ENCODE measurements at places on chromosomes 1 and 21. TPM values are rescaled to one million over a fixed set of nuclear protein-coding genes. Genes with fewer than 3 reads are reported as not detected.

DNA sequence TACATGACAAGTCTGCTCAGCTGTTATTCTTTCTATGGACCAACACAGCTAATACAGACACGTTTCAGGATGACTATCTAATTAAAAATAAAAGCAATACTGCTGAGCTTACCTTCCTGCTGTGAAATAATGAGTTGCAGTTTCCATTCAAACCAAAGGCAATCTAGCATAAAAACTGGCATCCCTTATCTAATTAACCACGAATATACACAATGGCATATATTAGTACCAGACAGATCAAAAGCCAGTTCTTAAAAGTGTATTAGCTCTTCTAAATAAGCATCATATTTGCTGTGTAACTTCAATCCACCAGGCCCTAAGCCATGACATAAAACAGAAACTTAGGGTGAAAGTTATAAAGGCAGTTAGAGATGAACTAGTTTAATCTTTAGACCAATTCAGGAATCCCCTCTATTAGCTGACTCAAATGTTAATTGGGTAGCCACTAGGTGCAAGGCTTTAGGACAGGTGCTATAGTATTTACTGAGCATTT lies 20.6 kb downstream of the TESK2 start:
- DNase-seq = no peak

DNA sequence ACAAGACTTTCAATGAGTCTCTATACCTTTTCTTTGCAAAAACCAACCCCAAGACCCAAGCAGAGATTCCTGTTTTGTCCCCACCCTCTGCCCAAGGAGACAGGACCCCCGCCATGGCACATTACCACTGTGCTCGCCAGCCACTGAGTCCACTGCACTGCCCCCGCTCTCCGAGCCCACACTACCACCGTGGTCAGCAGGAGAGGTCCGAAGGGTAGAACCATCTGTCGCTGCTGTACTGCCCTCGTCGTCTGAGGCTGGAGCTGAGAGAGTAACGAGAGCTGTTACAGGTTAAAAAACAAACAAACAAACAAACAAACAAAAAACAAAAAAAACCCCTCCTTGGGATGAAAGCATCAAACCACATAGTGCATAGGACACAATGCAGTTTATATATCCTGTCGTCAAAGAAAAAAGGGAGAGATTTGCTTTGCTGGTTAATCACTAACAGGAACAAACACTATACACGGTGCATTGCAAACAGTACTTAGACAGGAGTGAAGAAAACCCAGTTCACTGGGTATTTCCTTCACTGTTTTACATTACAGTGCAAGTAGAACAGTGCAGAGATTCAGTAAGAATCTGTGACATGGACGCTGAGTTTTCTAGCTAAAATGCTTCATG lies 71.0 kb downstream of the UBR4 start:
- no peak for DNase-seq

GRCh38 chr1:105442901-105443300 lies 1613.6 kb upstream of the PRMT6 start:
- DNase-seq = no peak

- DNase-seq = no peak
These were observed 14.0 kb upstream of the JAM2 start for GRCh38 chr21:25625036-25625435.

GRCh38 chr1:34175744-34176143 lies 963 bp upstream of the C1orf94 start:
- no peak for DNase-seq

DNA sequence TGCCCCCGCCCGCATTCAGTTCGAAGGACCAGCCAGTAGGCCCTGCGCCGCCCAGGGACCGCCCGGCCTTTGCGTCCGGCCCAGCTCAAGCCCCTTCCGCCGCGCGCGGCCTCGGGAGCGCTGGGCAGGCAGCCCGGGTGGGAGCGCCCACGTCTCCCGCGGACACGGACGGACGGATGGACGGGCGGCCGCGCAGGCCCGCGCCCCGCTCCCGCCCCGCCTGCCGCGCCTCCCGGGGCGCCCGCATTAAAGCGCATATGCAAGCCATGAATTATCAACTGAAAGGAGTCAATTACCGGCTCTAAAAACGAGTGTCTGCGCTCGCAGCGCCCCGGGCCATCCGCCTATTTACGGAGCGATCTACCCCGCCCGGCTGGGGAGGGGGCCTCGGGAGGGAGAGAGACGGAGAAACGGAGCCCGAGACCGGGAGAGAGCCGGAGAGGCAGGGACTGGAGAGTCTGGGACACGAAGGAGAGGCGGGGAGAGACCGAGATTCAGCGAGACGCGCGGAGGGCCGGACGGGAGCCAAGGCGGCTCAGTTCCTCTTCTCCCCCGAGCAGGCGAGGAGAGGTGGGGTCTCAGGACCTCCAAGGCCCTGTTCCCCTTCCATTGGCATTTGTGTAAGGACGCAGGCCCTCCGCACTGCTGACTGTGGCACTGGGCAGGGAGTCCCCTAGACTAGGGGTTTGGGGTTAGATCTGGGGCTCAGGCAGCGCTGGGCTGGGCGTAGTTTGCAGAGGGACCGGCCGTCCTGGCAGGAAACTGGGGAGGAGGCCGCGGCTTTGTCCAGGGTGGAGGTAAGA lies 41.3 kb upstream of the DMBX1 start:
- DNase-seq = peak; percentile 77

DNA sequence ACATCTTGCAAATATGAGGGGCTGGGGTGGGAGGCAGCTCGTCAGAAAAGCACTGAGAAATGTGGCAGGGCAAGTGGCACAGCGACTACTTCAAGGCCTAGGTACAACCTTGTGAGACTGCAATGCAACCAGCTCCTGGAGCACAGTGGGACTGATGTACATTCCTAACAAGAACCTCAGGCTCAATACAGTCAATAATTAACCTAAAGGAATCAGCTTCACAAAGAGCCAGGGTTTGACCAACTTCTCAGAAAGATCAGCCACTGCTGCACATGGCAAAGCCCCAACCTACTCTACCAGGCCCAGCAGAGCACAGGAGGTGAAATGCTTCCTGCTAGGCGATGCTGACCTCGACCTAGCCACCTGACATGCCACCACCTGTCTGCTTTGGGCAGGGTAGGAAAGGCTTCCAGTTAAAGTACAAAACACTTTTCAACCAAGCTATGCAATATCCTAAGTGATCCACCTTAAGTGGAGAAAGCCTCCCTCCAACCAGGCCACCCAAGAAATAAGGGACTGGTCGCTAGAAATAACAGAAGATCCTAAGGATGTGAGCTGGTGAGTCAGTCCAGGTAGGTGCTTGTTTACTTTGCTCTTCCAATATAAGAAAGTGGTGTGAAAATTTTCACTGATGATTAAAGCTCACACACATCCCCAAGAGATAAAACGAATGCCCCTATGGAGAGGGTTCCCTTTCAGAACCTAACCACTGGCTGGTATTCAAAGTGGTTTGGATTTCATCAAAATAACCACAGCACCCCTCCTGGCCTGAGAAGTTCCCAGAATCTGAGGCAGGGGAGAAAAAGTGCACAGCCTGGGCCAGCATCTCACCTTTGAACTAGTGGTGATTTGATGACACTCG lies 2.1 kb downstream of the RIPK4 start:
- no peak for DNase-seq

GRCh38 chr1:22556391-22557104 lies 6.7 kb upstream of the EPHA8 start:
- no peak for DNase-seq

Gene BLACAT1
- polyA plus RNA-seq = not detected

Gene LCE2C
- polyA plus RNA-seq = not detected

Gene GRIK3
- polyA plus RNA-seq = not detected

Gene ADCY10
- 0.15 TPM for polyA plus RNA-seq
